ENCODE measurements at places on chromosomes 3 and 15.

- no peak for DNase-seq
These were observed 3.4 kb downstream of the GHSR start for GRCh38 chr3:172444821-172445220.

DNA sequence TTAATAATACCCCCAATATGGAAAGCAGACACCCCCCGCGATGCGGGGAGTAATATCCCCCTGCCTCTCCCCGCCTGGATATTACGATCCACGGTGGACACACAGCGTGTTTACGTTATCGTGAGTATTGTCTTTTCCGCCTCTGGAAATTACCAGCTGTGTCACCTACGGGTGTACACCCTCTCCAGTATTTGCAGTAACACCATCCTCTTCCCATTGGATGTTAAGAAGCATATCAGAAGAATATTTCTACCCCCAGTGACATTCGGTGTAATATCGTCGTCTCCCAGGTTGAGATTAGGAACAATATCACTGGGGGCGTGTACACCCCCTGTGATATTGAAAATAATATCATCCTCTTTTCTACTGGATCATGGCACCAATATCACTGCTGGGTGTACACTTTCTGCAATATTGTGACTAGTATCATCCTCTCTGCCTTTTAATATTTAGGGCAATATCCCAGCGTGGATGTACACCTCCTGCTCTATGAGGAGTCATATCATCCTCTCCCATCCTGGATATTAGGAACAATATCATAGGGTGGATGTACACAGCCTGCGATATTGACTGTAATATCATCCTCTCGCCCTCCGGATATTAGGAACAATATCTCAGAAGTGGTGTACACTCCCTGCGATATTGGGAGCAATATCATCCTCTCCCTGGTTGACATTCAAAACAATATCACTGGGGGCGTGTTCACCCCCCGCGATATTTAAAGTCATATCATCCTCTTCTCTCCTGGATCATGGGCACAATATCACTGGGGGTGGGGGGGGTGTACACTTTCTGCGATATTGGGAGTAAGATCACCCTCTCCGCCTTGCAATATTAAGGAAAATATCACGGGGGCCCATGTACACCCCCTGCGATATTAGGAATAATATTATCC is 20.3 kb upstream of the BMF start:
- DNase-seq: no peak

GRCh38 chr3:178794711-178795110 is 258.5 kb downstream of the KCNMB2 start:
- no peak for DNase-seq

DNA sequence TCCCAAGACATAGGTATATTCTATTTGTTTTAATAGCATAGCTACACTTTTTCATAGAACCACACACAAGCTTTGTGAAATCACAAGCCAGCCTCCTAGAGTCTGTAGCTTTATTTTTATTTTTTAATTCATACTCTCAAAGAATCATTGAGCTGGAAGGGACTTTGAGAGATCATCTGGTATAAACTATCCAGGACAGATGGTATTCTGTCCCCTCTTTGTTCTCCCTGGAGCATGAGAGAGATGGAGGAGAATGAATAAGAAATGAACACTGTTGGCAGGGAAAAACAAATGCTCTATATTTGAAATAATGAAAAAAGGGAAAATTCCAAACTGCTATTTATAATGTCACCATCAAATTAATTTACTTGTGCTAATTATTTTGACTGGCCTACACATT is 338.7 kb upstream of the IL12A start:
- DNase-seq: no peak

DNA sequence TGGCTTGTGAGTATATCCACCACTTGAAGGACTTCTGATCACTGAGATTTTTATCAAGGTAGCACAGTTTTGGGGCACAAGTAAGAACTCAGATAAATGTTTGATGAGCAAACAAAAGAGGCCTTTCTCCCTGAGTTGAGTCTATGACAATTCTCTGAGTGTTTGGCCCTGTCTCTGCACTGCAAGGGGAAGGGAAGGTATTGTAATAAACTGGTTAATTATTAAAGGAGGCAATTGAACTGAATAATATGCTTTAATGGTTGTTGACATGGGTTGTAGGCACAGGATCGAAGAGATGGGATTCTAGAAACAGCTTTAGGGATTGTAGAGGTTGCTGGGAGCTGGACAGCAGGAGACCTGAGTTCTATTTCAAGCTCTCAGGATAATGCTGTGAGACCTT is 95.0 kb upstream of the MRPL3 start:
- DNase-seq: no peak

DNA sequence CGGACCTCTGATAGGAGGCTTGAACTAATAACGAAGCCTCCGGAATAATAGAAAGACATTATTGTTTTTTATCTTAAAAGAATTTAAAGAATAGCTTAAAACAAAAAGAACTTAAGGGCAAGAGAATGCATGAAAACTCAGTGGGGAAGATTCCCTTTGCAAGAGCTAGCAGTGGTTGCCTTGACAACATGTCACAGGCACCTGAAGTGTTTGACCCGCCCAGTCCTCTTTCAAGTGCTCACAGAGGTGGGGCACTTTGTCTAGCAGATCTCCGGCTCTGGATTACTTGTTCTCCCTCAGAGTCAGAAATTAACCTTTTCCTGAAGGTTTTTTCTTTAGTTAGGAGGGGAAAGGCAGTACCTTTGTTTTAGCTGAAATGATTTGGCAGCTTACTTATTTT is 37.8 kb downstream of the LARS2 start:
- DNase-seq: no peak
